GM04504 (cell line): ENCODE measurements at places on chromosomes 7 and 10.

- no peak for DNase-seq
Observed at GRCh38 chr10:99685597-99685967, 26.3 kb downstream of the ENTPD7 start.

GRCh38 chr7:88073626-88074025, 139.6 kb downstream of the ADAM22 start:
- no peak for DNase-seq

- no peak for DNase-seq
Observed at GRCh38 chr7:55034776-55035175, 16.0 kb downstream of the EGFR start.

- DNase-seq = no peak
Observed at GRCh38 chr7:150514748-150515222, at the start of gene GIMAP7. TSS of gene GIMAP7 (plus strand) at chr7:150514872. CDS start at chr7:150519975, 5,103 bp downstream.

- DNase-seq = no peak
Observed at GRCh38 chr7:131357282-131357880, 29.7 kb downstream of the MKLN1 start.
